Amniotic stem cell (primary cell): ENCODE measurements at places on chromosomes 6 and 20.

DNA sequence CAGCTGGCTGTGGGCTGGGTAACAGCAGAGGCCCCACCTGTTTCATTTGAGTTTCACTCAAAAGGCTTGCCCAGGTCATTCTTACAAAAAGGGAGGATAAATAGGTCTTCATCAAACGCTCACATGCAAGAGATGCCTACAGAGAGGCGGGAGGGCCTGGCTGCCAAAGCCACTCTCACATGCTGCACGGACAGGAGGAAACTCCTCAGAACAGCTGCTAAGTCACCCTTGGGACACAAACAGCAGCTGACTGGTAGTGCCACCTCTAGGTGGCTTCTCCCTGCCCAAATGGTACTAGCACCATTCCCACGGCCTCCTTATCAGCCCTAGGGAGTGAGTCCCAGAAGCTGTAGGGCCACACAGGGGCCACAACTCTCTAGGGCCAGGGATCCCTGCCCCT is 23.8 kb downstream of the SLC22A23 start:
- DNase-seq = no peak

- DNase-seq = no peak
Observed at GRCh38 chr6:74439123-74439811, 743.3 kb downstream of the CD109 start.

GRCh38 chr6:108710551-108710950 is 137.7 kb upstream of the ARMC2 start:
- no peak for DNase-seq

DNA sequence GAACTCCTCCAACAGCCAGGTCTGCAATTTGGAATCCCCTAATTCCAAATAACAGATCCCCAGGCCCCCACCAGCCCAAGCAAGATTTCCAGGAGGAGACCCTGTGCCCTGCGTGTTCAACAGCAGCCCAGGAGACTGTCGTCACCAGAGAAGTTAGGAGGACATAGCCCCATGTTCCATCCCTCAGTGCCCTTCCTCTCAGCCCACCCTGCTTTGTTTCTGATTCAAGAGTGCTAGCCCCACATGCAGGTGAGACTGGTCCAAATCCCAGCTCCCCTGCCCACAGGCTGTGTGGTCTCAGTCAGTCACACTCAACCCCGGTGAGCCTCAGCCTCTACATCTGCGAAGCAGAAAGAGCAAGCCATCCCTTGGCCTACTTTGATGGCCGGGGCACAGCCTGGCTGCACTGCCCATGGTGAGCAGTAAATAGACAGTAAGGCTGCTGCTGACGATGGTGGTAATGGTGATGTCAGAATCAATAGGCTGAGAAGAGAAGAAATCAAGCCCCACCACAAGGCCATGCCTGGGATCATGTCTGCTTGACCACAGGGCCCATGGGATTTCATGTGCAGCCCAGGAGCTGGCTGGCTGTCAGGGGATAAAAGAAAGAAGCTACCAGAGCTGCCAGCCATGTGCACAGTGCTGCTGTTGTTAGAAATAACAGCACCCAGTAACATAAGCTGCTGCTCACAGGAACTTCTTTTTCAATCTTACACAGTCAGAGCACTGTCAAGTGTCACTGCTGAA is 51.5 kb upstream of the NXT1 start:
- no peak for DNase-seq

- DNase-seq = no peak
Observed at GRCh38 chr6:160160450-160160849, 38.8 kb downstream of the SLC22A1 start.

- DNase-seq = no peak
Observed at GRCh38 chr20:57393321-57394120, 2.3 kb downstream of the RBM38 start.

DNA sequence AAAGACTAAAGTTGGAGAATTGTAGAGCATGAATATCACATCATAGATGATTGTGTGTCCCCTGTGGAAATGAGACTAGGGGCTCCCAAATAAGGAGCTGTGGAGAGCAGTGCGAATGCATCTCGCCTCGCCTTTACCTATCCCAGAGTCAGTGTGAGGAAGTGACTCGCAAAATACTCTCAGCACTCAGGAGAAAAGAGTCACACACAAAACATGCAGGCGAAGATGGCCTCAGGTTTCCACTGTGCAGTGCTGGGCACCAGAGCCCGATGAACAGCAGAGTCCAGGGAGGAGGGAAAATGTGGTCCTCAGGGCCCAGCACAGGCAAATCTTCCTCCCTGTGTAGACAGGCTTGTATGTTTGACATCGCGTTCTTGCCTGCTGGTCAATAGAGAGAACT is 126.5 kb upstream of the AFDN start:
- DNase-seq = no peak

GRCh38 chr6:77324866-77325265 is 138.4 kb downstream of the HTR1B start:
- DNase-seq = no peak

- no peak for DNase-seq
Observed at GRCh38 chr6:149847939-149848267, 16.3 kb downstream of the LRP11 start.

GRCh38 chr6:166470863-166471410 is 88.2 kb upstream of the MPC1 start:
- DNase-seq = no peak

- DNase-seq = no peak
Observed at GRCh38 chr6:122804962-122805485, 16.0 kb downstream of the SMPDL3A start.

DNA sequence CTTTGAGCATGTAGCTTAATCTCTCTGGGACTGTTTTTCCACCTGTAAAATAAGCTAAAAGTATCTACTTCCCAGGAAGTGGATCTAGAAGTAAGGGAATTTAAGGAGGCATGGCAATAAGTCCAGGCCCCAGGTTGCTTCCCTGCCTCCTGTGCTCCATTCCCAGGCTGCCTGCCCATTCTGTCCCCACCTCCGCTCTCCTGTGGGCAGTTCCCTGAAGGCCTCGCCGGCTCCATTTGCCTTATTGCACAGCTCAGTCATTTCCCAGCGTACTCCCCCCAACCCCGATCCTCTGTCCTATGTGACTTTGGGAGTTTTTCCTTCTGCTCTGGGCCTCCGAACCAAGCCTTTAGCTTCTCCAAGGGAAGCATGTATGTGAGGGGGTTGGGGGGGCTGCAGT is 4.6 kb downstream of the SLC29A1 start:
- no peak for DNase-seq

DNA sequence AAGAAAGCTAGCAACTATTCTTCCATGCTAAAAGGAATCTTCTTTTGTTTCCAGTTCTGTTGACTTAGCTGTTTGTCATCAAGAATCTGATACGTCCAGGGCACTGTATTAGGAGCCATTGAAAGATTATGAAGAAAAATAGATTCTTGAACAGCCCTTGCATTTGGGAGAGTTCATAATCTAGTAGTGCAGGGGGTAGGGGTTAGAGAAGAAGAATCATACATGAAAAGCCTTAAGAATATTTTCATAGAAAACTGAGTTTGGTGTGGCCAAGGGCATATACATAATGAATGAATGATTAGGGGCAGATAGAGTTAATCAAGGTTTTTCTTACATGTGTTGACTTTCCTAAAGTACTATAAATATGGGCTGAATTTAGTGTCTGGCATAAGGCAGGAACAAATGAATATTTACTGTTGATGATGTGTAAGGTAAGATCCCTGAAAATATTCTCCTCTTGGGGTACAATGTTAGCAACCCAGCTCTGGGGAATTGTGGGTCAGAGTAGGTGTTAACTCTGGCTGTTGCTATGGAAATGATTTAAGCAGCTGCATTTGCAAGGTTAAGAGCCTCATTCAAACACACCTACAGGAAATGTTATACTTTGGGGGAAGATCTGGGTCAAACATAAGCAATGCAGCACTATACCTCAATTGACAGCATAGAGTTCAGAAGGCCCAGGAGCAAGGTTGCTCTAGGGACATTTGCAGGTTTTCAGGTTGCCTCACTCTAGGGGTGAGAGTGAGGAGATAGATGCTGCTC is 667.3 kb upstream of the CITED2 start:
- DNase-seq = no peak

GRCh38 chr20:46402331-46402811 is 4.0 kb downstream of the ELMO2 start:
- no peak for DNase-seq

DNA sequence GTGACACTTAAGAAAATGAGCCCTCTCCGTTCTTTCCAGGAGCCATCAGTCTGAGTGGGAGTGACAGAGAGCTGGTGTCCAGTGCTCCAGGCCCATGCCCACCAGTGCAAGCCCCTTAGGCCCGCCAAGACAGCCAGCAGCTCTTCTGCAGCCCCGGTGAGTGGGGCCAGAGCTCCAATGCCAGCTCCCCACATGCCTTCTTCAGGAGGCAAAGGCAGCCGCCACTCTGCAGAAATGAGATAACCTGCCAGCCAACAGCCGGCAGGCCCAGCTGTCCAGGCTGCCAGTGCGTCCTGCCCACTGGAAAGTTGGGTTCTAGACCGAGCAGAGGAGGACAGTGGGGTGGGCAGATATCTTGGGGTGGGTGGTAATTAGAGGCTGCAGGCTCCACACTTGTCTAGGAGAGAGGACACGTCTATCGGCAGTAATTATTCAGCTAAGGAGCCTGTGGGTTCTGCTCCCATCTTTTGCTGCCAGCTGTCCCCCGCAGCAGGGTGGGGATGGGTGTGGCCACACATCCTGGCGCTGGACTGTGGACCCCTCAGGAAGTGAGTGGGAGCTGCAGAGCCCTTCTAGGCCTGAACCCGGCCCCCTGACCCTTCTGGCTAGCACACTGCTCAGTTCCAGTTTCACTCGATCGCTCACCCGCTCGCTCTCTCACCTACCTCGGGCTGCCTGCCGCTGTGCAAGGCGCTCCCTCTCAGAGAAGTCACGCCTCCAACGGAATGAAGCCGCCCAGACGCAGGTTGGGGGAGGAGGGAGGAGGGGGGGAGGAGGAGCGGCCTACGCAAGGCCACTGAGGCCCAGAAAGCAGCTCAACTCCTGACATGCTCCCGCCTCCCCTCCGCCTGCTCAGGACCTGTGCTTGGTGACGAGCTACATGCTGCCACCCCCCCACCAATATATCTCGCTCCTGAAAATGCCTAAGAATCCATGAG is 3.6 kb downstream of the GRM4 start:
- DNase-seq = no peak

DNA sequence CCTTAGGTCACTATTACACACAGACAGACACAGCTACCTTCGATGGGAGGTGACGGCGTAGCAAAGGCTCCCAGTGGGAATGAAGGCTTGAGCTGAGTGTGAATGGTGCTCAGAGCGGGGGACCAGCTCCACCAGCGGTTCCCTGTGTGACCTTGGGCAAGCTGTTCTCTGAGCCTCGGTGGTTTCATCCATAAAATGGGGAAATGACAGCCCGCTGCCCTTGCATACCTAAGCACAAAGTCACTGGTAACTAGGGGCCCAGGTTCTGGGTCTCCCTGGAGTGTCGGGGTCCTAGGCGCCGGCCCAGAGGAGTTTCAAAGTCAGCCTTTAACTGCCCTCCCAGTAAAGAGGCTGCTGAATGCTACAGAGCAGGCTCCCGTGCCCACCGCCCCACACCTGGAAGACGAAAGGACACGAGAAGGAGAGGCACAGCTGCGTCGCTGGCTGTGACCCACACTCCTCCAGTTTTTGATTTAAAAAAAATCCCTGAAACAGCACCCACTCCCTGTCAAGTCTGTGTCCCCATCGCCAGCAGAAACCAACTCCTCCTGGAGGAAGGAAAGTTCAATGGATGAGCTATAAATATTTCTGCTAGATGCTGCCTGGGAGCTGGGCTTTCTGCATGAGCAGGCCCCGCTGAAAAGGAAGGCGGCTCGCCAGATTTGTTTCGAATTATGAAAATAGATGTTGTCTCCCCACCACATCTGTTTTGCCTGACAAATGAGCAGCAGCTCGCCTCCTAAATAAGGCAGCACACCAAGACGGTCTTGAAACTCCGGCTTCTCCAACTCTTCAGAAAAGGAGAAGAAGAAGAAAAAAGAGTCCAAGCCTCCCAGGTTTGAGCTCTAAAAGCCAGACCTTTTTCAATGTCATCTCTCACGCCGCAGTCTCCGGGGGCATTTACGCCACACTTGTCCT is 27.4 kb downstream of the PMEPA1 start:
- DNase-seq = no peak

GRCh38 chr6:98636941-98637340 is 197.4 kb upstream of the POU3F2 start:
- DNase-seq = no peak

GRCh38 chr6:163721435-163721834 is 306.9 kb downstream of the QKI start:
- no peak for DNase-seq

- no peak for DNase-seq
Observed at GRCh38 chr20:53839423-53840176, 230.8 kb downstream of the BCAS1 start.

DNA sequence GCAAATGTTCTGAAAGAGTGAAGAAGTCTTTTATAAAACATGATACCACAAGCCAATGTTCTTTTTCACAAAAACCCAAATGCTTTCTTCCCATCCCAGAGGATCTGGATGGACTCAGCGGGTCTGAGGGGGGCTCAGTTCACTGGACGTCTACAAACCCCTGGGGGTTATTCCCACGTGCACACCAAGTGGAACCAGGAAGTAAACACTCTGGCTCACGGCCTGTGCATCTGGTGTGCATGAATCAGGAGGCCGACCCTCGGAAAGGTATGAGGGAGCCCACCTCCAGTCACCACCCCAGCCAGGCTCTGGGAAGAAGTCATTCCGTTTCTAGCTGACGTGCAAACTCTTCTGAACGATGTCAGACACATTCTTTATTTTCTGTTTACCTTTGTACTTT is 252.2 kb downstream of the DLL1 start:
- no peak for DNase-seq

- no peak for DNase-seq
Observed at GRCh38 chr6:166194914-166195859, 27.5 kb upstream of the TBXT start.

- DNase-seq = no peak
Observed at GRCh38 chr6:139325125-139325524, 33.3 kb upstream of the TXLNB start.

DNA sequence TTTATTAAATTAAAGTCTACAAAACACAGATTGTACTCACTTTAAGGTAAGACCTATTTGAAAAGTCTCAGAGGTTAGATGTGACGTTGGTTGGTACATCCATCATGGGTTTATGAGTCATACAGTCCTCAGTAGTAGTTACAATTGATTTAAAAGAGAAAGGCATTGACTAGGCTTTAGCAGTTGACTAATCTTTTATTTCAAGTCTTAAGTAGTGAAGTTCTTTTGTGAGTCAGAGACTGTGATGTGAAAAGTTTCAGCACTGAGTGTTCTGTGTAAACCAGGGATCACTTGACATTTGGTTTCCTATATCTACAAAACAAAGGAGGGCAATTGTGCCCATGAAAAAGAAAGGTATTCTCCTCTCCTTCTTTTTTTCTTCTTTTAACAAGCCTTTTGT is 221.3 kb downstream of the GRIK2 start:
- DNase-seq = peak; percentile 12

- peak; percentile 82 for DNase-seq
Observed at GRCh38 chr6:154386848-154387717, 30.5 kb upstream of the IPCEF1 start.

- no peak for DNase-seq
Observed at GRCh38 chr20:58518387-58518786, 3.2 kb upstream of the APCDD1L start.
